ENCODE measurements at places on chromosomes 5 and 9.

- no peak for DNase-seq
Measured at GRCh38 chr5:154000703-154001102, 38.0 kb downstream of the FAM114A2 start.

GRCh38 chr9:27572918-27573633 lies at the start of gene C9orf72:
Gene C9orf72 (minus strand): TSS chr9:27573481. CDS start chr9:27567120, 6,361 bp downstream.
- peak; percentile 74 for DNase-seq

- DNase-seq, result peak; percentile 69
Measured at GRCh38 chr5:172853355-172853975, 19.4 kb downstream of the ERGIC1 start.

DNA sequence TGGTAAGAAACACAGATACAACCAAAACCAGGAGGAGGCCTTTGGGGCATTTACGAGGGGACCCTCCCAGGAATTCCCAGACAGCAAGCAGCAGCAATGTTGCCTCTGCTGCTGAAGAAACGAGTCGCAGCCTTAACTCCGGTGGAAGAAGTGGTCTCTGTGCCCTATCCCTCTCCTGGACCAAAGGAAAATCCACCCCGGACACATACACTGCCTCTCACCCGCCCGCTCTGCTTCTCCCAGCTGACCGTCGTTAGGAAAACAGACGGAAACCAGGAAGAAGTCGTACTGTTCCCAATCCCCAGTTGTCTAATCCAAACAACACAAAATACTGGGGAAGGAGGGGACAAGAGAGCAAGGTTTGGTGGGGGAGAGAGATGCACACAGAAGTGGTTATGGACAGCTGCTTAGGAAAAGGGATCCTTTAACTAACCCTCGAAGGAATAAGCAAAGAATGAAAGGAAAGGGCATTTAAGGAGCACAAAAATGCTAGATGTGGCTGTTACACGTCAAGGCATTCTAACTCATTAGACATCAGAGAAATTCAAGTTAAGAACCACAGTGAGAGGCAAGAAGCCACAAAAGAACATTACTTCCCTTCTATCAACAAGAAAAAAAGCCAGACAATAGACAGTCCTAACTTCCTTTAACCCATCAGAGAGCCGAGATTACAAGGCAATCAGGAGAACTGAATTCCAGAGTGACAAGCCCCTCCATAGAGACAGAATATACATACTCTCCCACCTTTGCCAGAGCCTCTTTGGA lies 71.9 kb downstream of the ACTL7B start:
- peak; percentile 25 for DNase-seq

- no peak for DNase-seq
Measured at GRCh38 chr9:126618585-126619360, 5.0 kb downstream of the LMX1B start.
